ENCODE measurements at places on chromosomes 1 and 21.

DNA sequence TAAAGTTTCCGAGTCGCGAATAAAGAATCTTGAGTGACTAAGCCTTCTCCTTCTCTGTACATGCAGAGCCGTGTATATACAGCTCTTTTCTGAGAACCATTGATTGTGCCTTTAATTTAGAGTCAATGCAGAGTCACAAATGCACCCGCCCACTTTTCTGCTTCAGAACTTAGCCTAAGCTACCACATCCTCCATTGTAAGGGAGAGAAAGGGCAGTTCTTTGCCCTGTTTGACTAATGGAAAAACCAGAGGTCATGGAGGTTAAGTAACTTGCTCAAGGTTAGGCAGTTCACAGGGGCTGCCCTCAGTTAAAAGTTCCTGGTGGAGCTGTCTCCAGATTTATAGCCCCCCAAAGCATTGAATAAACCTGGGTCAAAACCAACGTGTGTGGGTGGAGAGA, 139.6 kb downstream of the TOMM20 start:
- no peaks in the 10 kb centered on the region for H3K36me3 ChIP-seq
- H3K27me3 ChIP-seq = no peaks in the 10 kb centered on the region
- peaks cover 36% of the 10 kb centered on the region for H3K4me1 ChIP-seq
- no peak overlapping the region for H3K4me3 ChIP-seq
- no peak for DNase-seq

GRCh38 chr1:196002906-196003305, 605.3 kb downstream of the KCNT2 start:
- H3K27ac ChIP-seq = no peak overlapping the region
- no peak overlapping the region for H3K4me3 ChIP-seq
- H3K36me3 ChIP-seq = no peaks in the 10 kb centered on the region
- no peak for DNase-seq
- H3K27me3 ChIP-seq = no peaks in the 10 kb centered on the region

DNA sequence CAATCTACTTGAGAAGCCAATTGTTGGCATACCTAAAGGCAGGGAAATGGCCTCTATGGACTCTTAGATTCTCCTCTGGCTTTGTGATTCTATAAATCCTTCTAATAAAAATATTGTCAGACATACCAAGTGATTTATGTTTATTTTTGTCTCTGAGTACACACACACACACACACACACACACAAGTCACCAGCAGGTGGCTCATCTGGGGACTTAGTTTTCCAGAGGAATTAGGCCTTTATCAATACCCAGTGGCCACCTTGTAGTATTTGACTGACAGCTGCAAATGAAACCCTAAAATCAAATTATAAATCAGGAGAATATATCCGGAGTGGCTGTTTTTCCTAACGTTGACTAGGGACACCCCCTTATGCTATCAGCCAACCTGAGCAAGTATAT, 258.5 kb downstream of the BRINP2 start:
- no peaks in the 10 kb centered on the region for H3K36me3 ChIP-seq
- H3K4me1 ChIP-seq = no peaks in the 10 kb centered on the region
- no peak for DNase-seq
- no peak overlapping the region for H3K4me3 ChIP-seq
- H3K27me3 ChIP-seq = no peaks in the 10 kb centered on the region

DNA sequence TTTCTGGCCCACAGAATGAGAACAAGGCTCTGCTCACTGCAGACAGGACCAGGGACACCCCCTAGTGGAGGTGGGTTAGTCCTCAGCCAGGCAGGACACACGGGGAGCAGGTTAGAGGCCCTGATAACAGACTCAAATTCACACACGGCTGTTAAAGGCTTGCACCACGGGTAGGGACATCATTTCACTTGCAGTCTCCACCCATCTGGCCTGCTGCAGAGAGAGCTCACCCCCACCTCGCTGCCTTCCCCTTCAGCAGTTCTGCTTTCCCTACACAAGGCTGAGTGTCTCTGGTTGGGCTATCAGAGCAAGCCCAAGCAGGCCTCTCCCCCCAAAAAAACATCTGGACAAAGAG, 20.6 kb downstream of the MEF2D start:
- DNase-seq = no peak
- H3K27me3 ChIP-seq = no peaks in the 10 kb centered on the region
- no peaks in the 10 kb centered on the region for H3K4me1 ChIP-seq
- no peak overlapping the region for H3K27ac ChIP-seq

Measured in breast epithelium (tissue), 4 donors.